AG09309 (cell line): ENCODE measurements at places on chromosomes 16 and 17.

DNA sequence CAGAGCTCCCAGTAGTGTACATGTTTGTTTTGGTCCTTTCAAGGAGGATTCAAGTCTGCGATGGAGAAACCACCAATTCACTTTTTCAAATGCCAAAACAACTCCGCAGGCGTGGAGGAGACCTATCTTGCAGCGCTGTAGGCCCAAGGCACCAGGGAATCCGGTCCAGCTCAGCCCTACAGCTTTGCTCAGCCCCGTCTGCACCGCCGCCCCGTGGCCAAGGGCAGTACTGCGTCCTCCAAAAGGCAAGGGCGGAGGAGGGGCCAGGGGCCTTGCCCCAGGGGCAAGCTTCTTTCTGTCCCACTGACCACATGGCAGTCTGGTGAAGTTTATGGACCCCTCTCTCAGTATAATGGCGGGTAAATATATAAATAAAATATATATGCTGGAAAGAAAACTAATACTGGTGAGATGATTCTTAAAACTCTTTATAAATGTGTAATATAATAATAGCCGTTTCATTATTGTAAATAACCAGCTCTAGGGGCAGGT, 709 bp upstream of the CD300LG start:
- DNase-seq: no peak

- no peak for DNase-seq
These were observed 44.0 kb upstream of the NOG start for GRCh38 chr17:56549501-56549900.

DNA sequence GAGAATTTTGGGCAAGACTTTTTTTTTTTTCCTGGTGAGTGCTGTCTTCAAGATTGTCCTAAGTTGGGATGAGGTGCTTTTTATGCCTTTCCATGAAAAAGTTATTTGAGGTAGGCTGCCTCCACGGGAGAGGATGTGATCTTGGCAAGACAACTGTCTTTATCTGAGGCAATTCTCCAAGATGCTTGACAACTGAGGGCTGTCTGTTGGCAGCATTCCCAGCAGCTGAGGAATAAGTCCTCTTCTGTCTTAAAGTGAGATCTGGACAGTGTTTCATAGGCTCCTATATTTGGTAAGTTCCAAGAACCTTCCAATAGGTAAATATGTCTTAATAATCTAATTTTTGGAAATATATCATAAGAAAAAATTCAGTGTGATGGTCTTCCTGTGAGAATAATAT, 662.0 kb downstream of the CDH11 start:
- DNase-seq: no peak

DNA sequence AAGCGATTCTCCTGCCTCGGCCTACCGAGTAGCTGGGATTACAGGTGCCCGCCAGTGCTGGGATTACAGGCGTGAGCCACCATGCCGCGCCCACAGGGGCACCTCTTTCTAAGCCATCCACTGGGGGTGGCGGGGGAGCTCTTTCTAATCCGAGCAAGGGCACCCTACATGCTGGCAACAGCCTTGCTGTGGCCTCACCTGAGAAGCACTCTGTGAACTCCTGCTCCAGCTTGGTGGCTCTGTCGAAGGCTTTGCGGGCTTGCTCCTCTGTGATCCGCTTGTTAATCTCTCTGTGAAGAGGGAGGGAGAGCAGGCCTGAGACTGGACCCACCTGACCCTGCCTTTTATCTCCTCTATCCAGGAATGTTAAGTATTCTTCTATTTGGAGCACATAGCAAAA, 11.9 kb upstream of the ASGR1 start:
- DNase-seq: no peak

GRCh38 chr17:72565006-72565405, 444.2 kb downstream of the SOX9 start:
- DNase-seq: no peak

DNA sequence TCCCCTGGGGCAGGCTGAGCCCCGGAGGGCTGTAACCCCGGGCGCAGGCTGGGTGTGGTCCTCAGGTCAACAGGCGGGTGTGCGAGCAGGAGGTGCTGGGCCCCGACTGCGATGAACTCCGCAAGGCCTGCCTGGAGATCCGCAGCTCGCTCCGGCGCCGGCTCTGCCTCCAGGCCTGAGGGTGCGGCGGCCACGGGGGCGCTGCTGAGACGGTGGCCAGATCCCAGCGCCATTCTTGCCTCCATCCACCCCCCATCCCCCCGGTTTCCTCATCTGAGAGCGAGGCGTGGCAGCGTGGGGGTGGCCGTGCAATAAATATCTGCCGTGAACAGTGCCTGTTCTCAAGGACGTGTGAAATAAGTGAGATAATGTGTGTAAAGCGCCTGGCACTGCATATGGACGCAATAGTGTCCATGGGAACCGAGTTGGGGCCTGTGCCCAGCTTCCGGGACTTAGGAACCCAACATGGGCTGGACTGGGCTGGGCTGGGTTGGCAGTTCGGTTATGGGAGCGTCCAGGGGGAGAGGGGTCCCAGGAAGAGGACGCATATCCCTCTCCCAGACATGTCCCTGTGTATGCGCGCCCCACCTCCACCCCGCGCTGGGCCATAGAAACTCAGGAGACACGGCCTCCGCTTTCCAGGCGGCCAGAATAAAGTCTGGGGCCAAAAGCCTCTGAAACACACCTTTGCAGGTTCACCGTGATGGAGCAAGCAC, 15.0 kb downstream of the ZNF213 start:
- no peak for DNase-seq

- DNase-seq: no peak
These were observed 26.8 kb downstream of the C17orf67 start for GRCh38 chr17:56806949-56807348.

DNA sequence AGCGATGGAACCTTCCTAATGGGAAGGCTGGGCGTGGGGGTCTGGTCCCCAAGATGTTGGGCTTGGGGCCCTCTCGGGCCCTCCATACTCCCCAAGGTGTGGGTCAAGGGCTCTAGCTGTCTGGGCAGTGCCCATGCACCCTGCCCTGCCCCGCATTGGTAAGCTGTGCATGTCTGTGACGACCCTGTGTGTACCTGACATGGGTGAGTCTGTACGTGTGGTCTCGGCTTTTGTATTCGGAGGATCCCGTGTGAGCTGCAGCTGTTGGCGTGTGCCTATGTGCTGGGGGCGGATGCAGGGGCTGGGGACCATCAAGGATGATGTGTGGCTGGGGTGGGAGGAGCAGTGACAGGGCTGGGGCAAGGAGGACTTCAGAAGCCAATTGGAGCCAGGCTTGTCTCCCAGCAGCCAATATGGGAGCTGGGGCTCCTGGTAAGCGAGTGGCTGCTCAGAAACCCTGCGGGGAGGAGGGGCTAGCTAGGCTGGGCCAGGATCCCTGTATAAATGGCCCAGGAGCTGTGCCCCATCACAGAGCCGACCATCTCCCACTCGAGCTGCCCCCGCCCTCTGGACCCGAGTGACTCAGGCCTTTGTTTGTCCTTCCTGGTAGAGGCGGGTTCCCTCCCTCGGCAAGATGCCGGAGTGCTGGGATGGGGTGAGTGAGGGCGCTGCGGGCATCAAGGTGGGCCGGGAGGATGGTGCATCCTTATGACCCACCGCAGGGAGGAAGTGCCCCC, at the start of gene NDRG4:
Gene NDRG4 (plus strand): TSS at position 529 of the 737 bp plus-strand sequence. CDS start 106 bp downstream, at position 635.
- DNase-seq: peak; percentile 14

- DNase-seq: no peak
These were observed 42.2 kb upstream of the KIFC3 start for GRCh38 chr16:57844416-57845030.

DNA sequence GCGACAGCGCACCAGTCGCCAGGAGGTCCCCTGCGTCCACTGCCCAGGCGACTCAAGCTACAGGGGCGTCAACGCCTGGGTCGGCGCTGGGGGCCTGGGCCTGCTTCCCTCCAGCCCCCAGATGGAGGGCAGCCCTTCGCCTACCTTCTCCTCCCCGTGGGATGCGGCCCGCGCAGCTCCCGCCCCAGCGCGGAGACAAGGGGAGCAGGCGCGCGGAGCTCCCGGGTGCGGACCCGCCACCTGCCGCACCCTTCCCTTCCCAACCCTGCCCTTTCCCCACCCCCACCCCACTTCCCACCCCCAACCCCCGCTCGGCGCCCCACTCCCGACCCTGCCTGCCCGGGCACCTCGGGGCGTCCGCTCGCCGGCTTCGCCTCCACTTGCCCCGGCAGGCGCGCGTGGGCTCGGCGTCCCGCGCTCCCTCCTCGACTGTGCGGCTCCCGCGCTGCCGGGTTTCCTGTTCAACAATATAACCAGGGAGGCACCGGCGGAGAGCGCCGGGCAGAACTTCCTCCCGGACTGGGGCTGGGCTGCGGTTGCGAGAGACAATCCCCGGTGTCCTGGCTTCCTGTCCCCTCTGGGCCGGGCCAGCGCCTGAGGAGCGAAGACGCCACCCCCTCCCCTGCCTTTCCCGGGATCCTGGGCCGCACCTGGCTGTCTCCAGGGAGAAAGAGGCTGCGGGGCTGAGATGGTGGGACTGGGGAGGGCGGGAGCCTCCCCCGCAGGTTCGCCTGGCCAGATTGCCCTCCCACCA, at the start of gene ARHGAP27:
Gene ARHGAP27 (minus strand): TSS at position 466 of the 754 bp plus-strand sequence. CDS start 2,591 bp downstream, outside the sequence.
- DNase-seq: no peak
